ENCODE measurements at places on chromosomes 2 and 18.

DNA sequence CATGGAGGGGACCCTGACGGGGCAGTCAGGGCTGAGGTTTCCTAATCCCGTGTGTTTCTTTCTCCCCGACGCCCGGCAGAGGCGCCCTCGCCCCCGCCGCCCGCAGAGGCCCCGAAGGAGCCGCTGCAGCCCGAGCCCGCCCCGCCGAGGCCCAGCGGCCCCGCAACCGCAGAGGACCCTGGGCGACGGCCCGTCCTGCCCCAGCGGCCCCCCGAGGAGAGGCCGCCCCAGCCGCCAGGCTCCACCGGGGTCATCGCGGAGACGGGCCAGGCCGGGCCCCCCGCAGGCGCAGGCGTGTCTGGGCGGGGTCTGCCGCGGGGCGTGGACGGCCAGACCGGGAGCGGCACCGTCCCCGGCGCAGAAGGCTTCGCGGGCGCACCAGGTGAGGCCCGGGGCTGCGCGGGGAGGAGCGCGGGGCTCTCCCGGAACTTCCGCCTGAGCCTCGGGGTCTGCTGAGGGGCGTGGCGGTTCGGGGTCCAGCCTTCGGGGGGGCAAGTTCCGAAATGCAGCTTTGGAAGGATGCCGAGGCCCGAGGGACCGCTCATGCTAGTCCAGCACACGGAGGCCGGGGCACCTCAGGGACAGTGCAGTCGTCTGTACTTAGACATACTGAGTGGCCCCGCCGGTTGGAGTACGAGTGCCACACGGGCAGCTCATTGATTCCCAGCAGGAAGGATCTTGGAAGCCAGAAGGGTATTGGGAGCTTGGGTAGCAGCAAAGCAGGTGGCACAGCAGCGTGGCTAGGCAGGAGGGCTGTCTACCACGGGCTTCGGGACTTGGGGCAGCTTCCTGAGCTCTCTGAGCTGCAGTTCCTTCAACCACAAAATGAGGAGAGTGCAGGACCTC is 60.1 kb downstream of the EMILIN2 start:
- no peak for DNase-seq

GRCh38 chr2:37654932-37655841 is 16.3 kb downstream of the CDC42EP3 start:
- DNase-seq = no peak

DNA sequence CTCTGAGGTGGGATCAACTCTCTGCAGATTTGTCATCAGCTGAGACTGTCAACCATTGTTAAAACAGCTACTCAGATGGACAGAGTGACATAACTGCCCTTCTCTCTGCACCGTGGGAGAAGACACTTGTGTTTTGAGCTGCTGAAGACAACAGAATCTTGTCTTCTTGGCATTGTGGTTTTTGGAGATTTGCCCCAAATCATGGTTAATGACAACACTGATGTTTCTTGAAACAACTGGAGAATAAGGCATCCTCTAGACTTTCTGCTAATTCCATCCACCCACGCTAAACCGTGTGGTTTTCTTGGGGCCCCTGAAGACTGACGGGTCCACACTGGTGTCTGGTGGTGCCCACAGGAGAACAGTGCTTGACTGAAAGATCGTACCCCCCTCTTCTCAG is 39.5 kb downstream of the SH3BP4 start:
- no peak for DNase-seq

DNA sequence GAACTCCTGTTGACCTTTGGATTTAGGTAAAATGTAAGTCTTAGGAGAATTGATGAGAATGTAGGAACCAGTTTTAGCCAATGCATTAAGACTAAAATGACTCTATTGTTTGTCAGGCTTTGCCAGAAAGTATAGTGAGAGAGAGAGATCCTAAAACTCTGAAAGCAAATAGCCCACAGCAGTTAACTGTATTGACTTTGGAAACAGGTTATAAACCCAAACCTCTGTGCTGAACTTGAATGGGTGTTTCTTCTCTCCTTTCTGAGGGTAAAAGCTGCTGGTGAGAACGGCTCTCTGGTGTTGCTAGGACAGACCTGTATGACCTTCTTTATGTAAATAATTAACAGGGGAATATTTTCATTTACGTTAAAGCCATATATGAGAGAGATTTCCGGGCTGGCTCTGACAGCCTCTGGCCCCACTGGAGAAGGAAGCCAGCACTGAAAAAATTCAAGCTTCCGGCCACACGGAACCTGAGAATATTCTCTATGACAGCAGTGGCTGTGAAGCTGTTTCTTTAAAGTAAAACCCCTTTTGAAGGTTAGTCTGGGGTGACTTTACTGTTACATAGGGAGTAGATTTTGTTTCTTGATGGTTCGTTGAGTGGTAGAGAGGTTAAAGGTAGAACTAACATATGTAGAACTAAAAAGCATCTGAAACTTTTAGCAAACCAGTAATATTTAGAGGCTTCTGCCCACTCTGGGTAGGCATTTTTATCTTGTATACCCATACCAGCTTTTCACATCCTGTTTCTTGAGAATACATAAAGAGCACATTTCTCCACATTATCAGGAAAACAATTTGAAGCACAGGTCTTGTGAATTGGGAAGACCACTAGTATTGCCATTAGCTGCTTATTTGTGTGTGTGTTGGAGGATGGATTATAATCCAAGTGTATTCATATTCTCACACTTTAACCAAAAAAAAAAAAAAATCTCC is 123.8 kb downstream of the SPTBN1 start:
- DNase-seq = no peak
